ENCODE measurements at places on chromosomes 12 and 14.

DNA sequence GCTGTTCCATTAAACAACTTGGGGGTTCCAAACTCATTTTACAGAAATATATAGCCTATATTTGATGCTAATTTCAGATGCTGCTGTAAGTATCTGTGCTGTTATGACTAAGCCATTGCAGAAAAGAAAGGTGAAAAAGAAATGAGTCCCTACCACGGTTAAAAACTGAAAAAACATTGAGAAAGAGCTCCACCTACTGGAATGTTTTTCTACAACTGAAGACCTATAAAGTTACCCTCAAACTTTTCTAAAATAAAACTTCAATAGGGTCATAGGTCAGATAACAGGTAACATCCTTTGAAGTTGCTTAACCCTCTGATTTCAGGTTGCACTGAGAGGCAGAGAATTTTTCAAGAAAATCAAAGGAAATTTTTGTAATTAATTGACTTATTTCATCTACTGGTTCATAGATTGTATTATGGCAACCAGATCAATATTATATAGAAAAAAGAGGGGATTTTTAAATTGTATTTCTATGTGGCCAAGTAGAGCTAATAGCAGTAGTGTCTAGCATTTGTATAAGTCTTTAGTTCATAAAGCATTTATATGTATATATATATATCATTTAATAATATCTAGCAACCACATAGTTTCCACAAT lies 279.9 kb downstream of the RPS29 start:
- DNase-seq, result peak; percentile 3

GRCh38 chr12:81255456-81255855 lies 177.6 kb downstream of the ACSS3 start:
- no peak for DNase-seq

- DNase-seq, result no peak
Observed at GRCh38 chr12:5096241-5096924, 52.7 kb downstream of the KCNA5 start.

DNA sequence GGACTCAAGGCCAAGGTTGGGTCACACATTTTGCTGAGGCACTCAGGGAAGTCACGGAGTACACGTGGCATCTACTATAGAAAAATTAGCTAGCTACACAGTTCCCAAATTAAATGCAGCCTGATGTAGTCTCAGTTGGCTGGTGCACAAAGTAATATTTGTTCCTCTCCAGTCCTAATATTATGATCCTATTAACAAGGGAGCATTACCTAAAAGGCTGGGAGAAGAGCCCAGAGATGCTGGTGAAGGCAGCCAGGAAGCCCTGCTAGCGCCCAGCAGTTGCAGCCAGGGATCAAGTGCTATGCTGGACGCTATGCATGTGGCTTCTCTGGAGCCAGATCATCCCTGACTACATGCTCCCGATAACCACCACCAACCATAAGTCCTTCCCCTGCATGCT lies 88.0 kb upstream of the GSC start:
- DNase-seq, result peak; percentile 69

- peak; percentile 74 for DNase-seq
Observed at GRCh38 chr12:123398550-123399254, 14.8 kb downstream of the KMT5A start.

GRCh38 chr12:109126784-109127183 lies 10.4 kb downstream of the ACACB start:
- no peak for DNase-seq

DNA sequence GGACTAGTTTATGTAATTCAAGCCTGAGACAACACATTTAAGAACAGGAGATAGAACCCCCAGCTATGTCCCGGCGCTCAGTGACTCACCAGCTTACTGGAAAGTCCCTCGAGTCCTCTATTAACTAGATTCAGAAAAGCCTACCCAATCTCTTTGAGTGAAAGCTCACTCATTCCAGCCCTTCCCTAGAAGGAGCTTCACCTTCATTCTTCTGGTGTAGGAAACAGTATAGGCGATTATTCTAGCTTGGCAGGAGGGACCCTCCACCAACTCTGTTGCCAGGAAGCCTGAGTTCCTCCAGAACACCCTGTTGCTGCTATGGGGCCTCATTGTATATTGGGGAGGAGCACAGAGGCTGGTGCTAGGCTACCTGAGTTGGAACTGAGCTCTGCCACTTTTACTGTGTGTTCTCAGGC lies 57.2 kb upstream of the AEBP2 start:
- DNase-seq, result no peak

DNA sequence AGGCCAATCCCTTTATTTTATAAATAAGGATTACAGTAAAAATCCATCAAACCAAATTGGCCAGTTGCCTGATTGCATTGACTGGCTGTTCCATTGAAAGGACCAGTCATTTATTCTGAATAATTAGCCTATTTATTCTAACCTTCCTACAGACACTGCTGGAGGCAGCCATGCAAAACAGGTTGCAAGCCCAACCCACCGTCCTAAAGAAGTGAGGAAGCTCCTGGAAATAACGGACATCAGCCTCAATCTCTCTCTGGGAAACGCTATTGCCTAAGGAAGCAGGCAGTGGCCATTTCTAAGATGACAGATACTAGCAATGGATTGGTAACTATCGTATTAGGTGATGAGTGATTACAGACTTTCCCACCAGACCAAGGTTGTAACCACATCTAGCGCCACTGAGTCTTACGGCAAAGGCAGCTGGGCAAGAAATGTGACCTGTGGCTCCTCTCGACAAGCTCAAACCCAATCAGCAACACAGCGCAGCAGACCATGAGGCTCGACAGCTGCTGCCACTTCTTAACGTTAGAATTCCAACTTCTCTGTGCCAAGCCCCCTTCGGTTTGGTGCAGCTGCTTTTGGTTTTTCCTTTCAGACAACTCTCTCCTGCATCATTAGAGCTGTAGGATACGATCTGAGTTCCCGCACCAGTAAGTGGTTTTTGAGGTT lies 134.2 kb downstream of the KCNK10 start:
- no peak for DNase-seq

DNA sequence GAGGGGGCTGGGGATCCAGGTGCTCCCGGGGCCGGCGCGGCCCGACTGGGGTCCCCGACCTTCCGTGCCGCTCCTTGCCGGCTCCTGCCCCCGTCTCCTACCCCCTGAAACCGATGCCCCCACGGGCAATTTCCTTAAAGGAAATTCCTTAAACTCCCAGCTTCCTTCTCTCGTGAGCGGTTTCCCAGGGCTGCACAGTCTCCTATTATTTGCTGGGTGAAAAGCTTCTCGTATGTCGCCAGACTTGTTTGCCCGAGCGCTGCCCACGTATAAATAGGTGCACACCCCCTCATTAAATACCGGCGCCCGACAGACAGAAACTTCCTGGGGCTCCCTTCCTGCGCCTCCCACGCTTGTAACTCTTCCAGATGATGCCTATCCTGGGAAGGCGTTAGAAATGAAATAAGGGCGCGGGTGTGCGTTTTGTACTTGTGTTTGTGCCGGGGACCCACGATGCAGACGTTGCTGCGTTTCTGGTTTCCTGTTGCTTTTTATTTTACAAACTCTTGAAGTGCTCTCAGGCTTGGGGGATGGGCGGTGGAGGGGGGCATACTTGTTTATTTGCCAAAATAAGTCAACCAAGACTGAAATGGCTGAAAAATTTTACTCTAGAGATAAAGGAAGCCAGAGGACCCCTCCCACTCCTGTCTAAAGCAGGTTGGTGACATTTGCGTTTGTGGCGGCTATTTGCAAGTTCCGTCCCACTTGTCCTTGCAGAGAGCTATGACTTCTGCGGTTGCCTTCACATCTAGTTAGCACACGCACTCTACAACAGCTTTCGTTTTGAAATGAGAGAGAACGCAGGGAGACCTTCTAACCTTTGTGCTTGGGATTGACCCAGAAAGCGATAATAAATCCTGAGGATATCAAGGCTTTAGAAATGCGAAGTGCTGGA lies 1.0 kb downstream of the HIP1R start:
- DNase-seq, result no peak

GRCh38 chr12:84329938-84330337 lies 582.7 kb downstream of the SLC6A15 start:
- DNase-seq, result peak; percentile 42

GRCh38 chr14:34201909-34202637 lies 251.2 kb upstream of the EGLN3 start:
- DNase-seq, result no peak

DNA sequence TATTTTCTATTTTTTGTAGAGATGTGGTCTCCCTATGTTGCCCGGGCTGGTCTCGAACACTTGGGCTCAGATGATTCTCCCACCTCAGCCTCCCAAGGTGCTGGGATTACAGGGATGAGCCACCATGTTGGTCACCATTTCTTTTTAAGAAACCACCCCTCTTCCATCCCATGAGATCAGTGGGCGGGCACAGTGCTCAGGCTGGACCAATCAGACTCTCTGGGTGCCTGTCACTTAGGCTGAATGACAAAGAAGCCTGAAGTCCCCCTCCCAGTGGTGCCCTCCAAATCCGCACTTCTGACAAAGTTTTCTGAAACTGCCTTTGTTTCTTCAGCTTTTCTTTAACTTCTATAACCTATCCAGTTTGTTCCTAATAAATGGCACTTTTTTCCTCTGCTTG lies 48.2 kb downstream of the CALM1 start:
- DNase-seq, result no peak

GRCh38 chr14:74579447-74580274 lies 32.4 kb downstream of the LTBP2 start:
- no peak for DNase-seq

- no peak for DNase-seq
Observed at GRCh38 chr12:45076417-45077026, 25.6 kb upstream of the DBX2 start.

DNA sequence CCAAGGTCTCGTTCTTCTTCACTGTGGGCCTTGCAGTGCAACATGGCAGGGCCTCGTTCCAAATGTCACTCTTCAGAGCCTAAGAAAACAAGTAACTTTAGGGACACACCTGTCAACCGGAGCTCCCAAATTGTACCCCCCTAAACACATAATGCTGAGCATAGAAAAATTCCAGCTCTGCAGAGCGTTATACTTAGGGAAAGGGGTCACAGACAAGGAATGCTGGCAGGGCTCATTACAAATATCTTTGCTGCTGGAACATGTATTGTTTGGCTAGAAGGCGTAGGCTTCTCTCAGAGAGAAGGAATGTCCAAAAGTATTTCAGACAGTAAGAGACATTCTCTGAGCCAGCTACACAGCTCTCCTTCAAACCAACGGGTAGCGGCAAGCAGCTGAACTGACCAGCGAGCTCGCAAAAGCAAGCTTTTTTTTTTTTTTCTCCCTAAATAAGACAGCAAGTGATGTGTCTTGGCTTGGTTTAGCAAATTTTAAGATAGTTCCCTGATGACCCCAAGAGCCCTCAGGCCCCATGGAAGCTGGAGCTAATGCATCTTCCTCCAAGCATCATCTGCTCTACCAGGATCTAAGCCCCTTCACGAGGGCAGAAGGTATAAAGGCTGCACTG lies 24.5 kb downstream of the SSH1 start:
- DNase-seq, result no peak

DNA sequence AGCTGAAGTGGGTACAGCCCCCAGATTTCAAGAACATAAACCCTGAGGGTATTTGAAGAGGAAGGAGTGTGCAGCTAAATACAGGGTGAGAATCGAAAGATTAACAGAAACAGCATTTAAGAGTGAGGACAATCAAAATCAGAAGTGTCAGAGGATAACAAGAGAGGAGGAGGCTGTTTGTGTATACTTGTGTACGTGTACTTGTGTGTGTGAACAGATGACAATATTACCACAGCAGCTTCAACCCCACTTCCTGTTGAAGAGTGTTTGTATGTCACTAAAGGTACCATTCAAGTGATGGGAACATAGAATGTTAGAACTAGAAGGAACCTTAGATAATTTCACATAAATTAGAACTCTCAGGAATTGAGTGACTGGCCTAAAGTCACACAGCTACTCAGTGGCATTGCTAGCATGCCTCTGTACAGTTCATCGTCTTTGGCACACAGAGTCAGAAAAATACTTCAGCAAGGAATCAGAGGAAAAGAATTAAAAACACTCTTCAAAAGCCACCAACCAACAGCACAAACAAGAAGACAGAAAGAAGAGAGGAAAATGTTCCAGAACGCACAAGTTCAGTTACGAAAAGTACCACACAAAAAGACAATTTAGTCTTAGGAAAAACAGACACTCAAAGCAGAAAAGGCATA lies 164.3 kb upstream of the BCL2L14 start:
- DNase-seq, result no peak

GRCh38 chr12:23831739-23832138 lies 117.7 kb downstream of the SOX5 start:
- DNase-seq, result no peak

DNA sequence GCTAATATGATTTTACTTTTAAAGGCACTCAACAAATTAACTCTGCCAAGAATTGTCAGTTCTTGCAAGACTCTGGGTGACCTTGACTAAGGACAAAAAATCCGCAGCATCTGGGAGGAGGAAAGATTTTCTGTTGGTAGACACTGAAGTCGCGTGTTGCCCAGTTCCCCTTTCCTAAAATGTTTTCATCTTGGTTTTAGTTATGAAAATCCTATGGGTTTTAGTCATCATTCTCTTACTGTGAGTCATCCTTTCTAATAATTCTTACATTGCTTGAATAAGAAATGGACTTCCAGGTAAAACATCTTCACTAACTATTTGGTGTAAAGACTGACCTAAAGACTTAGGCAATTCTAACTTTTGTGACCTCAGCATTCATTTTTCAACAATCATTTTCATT lies 9.1 kb downstream of the GSG1 start:
- no peak for DNase-seq

DNA sequence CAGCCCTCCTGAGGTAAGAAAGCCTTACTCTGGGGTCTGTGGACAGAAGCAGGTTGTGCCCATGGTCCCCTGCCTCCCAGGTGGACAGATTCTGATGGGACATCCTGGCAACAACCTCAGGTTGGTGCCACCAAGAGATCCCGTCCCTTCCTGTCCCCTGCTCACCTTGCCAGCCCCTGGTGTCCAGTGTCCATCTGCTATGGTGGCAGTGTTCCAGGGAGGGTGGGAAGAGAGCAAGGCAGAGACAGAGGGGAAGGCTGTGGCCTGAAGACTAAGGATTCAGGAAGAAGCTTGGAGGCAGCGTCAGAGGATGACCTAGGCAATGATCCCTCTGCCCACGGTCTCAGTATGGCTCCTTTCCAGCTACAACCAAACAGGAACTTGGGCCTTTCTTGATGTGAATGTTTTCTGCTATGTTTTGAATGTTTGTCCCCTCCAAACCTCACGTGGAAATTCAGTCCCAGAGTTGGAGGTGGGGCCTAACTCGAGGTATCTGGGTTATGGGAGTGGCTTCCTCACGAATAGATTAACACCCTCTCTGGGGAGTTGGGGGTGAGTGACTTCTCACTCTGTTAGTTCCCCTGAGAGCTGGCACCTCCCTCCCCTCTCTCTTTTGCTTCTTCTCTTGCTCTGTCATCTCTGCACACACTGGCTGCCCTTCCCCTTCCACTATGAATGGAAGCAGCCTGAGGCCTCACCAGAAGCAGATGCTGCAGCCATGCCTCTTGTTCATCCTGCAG lies 26.9 kb downstream of the IQSEC3 start:
- DNase-seq, result no peak

DNA sequence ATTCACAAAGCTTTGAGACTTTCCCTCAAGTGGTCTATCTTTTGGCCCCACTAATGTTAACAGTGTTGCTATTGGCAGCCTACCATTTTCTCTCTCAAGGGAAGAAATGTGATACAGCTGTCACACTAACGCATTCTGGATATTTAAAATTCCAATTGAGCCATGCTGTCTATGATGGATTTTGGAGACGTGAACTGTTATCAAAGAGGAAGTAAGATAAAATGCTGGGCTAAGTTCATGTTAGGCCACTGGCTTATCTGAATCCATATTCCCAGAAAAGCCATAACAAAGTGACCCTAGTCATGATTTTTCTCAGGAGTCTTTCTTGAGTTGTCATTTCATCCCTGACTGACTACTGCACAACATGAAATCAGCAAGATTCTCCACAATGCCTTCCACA lies 200.2 kb downstream of the PHLDA1 start:
- DNase-seq, result no peak

All from LNCaP clone FGC (cell line).